NCI-H748 treated with DMSO at 0.1 percent for 48 hours (cell line): ENCODE measurements at places on chromosomes 5 and 9.
A peak's percentile ranks its signal among the peaks of the same experiment; 100 is the strongest.

- peak; percentile 74 for DNase-seq
Measured at GRCh38 chr5:134527156-134527960, 1.9 kb downstream of the JADE2 start.

- no peak for DNase-seq
Measured at GRCh38 chr5:102823441-102823874, 68.4 kb downstream of the PAM start.

GRCh38 chr5:56409331-56410190 is 176.4 kb upstream of the ANKRD55 start:
- no peak for DNase-seq

DNA sequence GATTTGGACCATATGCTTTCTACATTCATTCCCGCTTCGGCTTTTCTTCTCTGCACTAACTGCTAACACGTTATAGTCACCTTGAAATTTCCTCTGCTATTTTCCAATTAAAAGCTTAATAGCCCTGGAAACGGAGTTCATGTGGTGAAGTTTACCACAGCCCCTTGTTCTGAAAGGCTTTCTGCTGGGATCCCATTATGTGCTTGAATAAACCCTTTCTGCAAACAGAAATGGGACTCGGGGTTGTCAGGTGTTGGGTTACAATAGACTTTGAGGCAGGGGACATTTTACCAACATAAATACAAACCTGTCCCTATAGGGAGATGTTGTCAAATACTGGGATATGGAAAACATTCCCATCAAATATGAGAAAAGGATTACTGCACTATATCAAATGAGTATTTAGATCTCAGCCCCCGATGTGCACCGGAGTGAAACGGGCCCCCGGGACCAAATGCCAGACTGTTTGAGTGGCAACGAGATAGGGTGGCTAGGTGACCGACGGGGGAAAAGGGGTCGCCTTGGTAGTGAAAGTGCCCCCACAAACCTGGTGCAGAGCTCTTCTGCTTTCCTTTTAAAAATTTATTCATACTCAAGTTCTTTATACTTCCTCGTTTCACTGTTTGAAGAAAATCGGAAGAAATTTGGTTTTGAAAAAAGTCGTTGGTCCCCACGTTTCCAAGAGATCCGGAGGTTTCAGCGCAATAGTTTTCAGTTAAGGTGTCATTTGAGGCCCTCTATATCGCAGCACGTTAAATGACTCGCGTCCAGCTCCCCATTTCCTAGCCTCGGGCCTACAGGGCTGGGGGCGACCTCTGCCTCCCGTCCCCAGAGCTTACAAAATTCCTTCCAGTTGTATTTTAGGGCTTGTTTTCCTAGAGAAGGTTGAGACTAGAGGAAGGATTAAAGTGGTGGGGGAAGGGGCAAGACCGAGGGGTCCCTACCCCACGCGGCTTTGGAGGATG is 2.1 kb upstream of the DMRT3 start:
- peak; percentile 85 for DNase-seq

- DNase-seq: no peak
Measured at GRCh38 chr9:122754825-122755224, 12.7 kb downstream of the OR1L6 start.

DNA sequence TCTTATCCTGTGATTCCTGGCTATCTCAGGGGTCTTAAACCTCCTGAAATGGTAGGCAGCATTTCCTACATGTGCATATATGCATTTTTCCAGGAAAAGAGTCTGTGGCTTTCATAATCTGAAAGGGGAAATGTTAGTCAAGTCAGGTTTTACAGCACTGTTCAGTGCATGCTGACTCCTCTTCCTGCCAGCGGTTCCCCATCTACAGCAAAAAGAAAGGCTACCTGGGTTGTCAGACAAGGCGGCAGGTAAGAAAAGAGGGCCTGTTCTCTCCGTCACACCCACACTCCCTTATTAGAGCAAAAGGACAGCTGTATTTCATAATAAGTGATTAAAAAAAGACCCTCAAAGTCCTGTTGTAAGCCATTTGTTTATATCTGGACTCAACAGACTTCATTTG is 4.3 kb upstream of the SPATA6L start:
- DNase-seq: no peak

- DNase-seq: no peak
Measured at GRCh38 chr9:137524161-137524980, 25.8 kb downstream of the PNPLA7 start.

GRCh38 chr5:144117412-144117811 is 53.0 kb downstream of the YIPF5 start:
- no peak for DNase-seq

DNA sequence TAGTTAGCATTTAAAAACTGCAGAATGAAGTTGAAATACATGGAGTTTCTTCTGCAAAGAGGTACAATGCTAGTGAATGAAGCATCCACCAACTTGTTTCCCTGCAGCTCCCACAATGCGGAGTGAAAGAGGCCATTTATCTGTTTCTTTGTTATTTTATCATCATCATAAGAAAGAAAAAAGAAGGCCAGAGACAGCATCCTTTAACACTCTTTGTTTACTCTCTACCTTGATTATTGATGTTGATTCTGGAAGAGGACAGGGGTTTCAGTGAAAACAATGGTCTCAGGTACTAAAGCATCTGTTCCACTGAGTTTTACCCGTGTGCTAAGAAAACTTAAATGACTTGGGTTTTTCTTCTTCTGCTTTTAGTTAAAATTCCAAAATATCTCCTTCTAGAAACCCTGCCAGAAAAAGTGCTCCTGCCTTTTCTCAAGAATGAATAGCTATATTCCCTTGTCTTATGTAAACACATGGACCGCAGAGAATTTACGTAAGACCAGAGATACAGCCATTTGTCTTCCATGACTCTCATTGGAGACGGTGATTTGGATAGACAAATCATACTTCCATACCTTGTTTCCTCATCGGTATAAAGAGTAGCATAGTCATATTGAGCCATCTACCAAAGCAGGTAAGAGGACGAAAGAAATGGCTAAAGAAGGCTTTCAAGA is 81.1 kb downstream of the EFNA5 start:
- no peak for DNase-seq

DNA sequence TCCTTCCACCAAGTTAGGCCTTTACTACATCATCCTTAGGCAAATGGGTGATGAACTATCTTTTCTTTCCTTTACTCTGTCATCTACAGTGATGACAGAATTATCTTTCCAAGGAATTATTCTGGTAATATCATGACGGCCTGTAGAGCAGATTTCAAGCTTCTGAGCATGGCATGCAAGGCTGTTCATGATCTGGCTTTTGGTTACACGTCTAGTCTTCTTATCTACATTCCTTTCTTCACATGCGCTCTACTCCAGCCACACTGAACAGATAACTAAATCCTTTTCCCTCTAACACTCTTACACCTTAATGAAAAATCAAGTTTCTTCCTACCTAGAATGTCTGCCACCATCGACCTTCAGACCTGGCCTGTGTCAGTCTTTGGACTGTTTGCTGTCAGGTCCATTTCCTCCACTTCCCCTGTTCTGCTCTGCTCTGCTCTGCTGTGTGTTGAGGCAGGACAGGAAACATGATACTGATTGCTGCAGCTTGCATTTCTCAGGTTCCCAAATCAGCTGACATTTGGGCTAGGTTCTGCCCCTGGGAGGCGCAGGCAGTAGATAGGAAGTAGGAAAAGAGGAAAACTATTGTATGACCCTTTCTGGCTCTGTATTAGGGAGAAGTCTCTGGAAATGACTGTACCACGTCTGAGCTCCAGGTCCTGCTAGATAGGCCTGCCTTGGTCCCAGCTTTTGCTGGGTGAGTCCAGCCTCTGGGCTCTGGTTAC is 4.2 kb downstream of the SCGB3A2 start:
- DNase-seq: no peak

DNA sequence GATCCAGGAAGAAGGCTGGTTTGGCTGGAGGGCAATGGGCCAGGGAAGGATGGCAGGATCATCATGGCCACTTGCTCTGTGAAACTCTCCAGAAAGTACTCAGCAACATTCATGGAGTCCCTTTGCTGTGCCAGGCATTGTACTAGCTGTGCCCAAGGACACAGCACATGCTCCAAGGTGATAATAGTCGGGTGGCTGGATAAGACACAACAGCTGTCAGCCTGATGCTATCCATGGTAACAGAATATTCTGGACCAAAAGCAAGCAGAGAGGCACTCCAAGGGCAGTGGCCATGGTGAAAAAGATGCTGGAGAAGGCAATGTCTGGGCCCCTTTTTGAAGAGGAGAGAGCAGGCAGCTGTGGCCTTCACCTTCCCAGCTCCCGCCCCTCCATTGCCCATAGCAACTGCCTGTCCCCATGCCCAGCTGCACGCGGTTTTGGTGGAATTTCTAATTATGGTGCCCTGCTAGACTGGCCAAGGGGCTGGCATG is 113.8 kb upstream of the CPEB4 start:
- DNase-seq: no peak

DNA sequence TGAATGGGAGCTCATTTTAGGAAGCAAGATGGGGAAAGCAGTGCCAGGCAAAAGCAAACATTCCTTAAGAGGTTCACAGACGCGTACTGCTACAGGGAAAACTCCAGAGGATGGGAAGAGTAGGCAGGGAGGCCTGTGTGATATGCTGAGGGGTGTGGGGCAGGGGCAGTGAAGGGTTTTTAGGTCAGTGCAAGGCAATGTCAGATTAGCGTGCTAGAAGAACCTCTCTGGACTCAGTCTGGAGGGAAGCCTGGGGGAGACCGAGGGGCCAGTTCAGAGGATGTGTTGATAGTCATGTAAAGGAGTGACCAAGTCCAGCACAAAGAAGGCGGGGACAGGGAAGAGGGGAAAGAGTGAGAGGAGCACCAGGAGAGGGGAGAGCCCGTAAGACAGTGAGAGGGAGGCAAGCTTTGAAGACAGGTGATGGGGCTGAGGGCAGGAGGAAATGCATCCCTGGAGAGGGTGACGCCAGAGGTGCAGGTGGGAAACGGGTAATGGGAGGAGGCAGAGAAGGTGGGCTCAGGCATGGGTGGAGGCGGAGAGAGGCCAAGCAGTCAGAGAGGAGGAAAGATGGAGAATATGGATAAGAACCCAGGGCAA is 134.5 kb downstream of the MTX3 start:
- DNase-seq: no peak

- no peak for DNase-seq
Measured at GRCh38 chr5:32202394-32202793, 28.3 kb upstream of the GOLPH3 start.

DNA sequence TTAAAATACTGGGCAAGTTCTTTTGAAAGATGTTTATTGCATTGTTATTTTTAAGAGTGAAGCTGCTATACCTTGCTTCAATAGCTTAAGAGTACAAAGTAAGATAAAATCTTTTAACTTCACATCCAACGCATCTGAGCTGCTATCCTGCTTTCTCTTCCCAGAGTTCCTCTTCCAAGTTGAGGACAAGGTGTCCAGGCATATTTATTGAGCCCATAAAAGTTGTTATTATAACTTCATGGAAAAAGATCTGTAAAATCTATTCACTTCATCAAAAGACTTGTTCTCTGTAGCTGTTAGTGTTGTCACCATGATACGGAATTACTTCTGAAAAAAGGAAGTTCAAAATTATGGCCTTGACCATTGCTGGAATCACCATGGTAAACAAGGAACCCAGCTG is 306.2 kb upstream of the ELAVL2 start:
- no peak for DNase-seq

DNA sequence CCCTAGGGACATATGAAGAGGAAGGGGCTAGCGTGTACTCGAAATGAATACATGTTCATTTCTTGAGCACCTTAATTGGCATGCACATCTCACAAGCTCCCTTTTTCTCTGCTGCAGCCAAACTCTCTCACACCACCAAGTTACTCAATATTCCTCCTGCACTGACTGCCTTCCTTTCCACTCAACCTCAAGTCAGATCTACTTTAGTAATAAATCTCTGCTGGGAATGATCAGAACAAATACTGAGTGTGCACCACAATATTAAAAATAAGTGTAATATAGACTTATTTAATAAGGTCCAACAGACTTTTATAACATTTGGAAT is 995.8 kb upstream of the WWC1 start:
- no peak for DNase-seq

GRCh38 chr5:24059006-24059405 is 551.6 kb downstream of the PRDM9 start:
- DNase-seq: no peak

- DNase-seq: no peak
Measured at GRCh38 chr5:149794487-149794971, 64.4 kb downstream of the PPARGC1B start.

DNA sequence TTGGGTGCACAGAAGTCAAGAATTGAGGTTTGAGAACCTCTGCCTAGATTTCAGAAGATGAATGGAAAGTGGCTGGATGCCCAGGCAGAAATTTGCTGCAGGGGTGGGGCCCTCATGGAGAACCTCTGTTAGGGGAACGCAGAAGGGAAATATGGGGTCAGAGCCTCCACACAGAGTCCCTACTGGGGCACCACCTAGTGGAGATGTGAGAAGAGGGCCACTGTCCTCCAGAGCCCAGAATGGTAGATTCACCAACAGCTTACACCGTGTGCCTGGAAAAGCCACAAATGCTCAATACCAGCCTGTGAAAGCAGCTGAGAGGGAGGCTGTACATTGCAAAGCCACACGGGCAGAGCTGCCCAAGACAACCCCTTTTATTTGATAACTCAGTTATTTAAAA is 383.5 kb downstream of the TLE4 start:
- DNase-seq: no peak

GRCh38 chr9:83557771-83558170 is 19.6 kb upstream of the FRMD3 start:
- no peak for DNase-seq

DNA sequence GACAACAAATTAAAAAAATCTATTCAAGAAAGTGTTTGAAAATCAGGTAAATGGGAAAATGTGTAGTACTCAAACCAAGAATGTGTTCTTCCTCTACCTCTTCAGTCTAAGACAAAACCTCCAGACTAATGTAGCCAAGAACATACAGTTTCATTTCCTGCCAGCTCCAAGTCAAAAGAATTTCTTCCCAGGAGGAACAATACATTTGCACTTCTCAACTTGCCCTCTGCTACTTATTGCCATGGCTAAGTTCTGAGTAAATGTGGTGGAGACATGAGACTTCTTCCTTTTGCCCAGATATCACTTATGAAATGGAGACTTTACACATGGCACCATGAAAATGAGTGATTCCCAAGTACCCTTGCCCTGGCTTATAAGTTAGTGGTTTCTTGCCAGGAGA is 2112.2 kb upstream of the C9orf72 start:
- no peak for DNase-seq

DNA sequence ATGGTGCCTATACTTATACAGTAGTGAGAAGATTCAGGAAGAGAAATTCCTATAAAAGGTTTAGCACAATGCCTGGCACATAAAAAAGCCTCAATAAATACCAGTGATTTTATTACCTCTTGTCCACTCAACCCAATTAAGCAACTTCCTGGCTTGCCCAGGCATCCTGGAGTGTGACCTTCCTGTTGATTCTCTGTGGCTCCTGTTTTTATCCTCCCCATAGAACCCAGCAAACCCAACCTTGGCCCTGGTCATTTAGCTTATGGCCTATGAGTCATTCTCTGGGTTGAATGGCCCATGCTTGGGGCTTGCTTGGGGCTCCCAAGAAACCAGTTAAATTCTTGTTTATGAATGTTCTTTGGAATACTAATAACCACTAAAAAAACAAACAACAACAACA is 21.4 kb upstream of the SPARC start:
- DNase-seq: no peak
